ENCODE measurements at places on chromosomes 7 and 10. TPM values are rescaled to one million over a fixed set of nuclear protein-coding genes. Genes with fewer than 3 reads are reported as not detected.
A peak's percentile ranks its signal among the peaks of the same experiment; 100 is the strongest.

- DNase-seq, result peak; percentile 67
Observed at GRCh38 chr10:63331586-63331985, 134.2 kb downstream of the JMJD1C start.

GRCh38 chr7:73602721-73603651 lies 21.3 kb downstream of the MLXIPL start:
- DNase-seq, result no peak

GRCh38 chr7:112410092-112410491 lies 40.2 kb upstream of the IFRD1 start:
- DNase-seq, result peak; percentile 47

GRCh38 chr10:119503821-119504220 lies 38.7 kb downstream of the RGS10 start:
- no peak for DNase-seq

GRCh38 chr10:129678186-129678585 lies 211.1 kb downstream of the MGMT start:
- no peak for DNase-seq

- no peak for DNase-seq
Observed at GRCh38 chr7:95534796-95535195, 49.1 kb downstream of the ASB4 start.

DNA sequence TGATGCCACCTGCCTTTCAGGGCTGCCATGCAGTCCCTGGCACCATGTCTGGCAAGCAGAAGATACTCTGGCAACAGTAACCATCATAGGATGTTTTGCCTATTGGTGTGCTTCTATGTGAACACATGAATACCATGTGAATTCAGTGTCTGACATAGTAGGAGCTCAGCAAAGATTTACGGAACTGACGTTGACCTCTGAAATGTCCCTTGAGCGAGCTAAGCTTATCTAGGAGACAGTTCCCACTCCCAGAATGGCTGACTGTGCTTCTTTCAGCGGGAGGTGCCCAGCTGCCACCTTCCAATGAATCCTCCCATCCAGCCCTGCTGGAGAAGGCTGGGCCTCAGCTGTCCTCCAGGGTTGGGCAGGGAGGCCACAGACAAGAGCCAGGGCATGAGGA lies 71.2 kb upstream of the LRRC18 start:
- no peak for DNase-seq

DNA sequence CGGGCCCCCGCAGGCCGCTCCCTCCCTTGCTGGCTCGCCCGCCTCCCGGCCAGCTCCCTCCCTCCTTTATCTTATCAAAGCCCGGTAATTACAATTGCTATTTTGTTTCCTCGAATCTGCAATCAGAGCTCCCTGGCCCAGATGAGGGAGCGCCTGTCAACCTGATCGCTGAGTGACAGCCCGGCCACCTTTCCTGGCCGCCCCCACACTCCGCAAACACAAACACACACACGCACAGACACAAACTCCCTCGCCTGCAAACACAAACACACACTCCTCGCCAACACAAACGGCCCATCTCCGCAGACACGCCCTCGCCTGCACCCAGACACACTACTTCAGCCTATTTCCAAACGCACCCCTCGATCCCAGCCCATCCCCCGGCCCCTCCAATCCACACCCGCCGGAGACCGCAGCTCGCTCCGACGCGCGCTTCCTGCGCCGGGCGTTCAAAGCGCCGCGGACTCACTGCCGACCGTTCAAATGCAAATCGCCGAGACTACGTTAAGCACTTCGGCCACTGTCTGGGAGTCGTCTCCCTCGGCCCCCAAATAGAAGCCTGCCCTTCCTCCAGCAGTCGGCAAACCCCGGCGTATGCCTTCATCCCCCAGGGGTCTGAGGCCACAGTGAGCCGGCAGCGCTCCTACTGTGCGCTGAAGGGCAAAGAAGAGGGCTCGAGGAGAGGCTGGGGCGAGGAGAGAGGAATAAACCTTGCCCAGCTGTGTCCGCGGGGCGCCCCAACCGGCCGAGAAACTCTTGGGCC lies 3.0 kb upstream of the FGF8 start:
- DNase-seq, result peak; percentile 45

DNA sequence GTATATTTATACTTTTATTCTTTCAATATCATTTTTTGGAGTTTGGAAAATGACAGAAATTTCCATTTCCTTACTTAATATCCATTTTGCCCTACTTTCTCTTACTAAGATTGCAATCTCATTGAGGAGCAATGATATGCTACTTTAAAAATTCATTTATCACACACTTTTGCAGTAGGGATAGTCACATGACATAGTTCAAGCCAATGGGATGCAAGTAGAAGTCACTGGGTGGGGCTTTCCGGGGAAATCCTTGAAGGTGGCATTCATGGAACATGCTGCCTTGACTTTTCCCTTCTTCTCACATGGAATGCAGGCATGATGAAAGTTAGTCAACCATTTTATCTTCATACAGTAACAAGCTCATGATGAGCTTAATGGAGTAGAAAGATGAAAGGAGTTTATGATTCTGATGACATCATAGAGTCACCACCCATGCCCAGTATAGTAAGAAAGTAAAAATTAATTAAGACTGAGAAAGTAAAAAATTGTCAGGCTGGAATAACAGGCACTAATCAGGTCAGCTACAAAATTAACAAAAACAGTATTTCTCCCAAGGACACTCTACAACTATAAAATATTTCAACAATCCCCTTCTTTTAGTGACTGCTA lies 33.4 kb downstream of the IQUB start:
- no peak for DNase-seq

- no peak for DNase-seq
Observed at GRCh38 chr7:12859761-12860160, 172.3 kb downstream of the ARL4A start.

DNA sequence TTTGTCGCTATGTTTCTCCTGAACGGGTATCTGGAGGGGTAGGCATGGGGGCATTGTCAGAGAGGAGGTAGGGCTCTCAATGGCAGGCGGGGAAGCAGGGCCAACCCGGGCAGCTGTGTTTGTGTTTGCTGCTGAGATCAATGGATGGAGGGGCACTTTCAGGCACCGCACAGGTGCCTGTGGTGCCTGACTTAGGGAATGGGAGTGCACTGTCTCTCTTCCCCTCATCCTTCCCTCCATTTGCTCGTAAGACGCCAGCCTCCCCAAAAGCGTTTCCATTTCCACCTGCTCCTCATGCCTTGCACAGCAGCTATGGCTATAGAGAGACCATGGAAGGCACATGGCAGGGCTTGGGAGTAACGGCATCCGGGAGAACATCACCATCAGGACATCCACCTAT lies 615.9 kb upstream of the FOXK1 start:
- DNase-seq, result no peak

DNA sequence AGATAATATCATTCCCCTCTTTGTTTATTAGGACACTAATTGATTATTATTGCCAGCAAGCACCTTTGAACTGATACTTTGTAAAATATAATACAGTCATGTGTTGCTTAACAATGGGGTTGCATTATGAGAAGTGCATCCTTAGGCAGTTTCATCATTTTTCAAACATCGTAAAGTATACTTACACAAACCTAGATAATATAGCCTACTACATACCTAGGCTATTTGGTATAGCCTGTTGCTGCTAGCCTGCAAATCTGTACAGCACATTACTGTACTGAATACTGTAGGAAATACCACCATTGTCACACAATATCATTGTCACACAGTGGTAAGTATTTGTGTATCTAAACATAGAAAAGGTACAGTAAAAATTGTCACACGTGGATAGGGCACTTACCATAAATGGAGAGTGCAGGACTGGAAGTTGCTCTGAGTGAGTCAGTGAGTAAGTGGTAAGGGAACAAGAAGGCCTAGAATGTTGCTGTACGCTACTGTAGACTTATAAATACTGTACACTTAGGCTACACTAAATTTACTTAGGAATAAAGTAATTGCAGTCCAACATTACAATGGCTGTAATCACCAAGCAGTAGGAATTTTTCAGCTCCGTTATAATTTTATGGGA lies 70.7 kb downstream of the LCOR start:
- peak; percentile 33 for DNase-seq

- no peak for DNase-seq
Observed at GRCh38 chr7:6422926-6423632, 24.7 kb downstream of the DAGLB start.

DNA sequence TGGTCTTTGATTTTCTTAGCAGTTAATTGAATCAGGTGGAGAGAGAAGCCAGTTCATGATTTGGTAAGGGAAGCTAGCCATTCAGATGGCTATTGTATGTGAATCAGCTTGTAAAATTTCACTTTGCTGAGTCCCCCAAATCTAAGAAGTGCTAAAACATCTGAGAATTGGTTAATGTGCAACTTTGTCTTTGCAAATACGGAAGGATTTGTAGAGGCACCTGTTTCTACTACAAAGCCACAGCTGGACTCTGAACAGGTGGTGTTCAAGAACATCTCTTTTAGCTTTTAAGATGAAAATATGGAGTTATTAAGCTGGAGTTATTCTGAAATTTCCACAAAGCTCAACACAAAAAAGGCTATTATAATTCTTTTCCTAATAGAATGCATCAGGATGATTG lies 132.6 kb downstream of the VPS50 start:
- no peak for DNase-seq

- no peak for DNase-seq
Observed at GRCh38 chr7:17863095-17863808, 77.0 kb downstream of the SNX13 start.

DNA sequence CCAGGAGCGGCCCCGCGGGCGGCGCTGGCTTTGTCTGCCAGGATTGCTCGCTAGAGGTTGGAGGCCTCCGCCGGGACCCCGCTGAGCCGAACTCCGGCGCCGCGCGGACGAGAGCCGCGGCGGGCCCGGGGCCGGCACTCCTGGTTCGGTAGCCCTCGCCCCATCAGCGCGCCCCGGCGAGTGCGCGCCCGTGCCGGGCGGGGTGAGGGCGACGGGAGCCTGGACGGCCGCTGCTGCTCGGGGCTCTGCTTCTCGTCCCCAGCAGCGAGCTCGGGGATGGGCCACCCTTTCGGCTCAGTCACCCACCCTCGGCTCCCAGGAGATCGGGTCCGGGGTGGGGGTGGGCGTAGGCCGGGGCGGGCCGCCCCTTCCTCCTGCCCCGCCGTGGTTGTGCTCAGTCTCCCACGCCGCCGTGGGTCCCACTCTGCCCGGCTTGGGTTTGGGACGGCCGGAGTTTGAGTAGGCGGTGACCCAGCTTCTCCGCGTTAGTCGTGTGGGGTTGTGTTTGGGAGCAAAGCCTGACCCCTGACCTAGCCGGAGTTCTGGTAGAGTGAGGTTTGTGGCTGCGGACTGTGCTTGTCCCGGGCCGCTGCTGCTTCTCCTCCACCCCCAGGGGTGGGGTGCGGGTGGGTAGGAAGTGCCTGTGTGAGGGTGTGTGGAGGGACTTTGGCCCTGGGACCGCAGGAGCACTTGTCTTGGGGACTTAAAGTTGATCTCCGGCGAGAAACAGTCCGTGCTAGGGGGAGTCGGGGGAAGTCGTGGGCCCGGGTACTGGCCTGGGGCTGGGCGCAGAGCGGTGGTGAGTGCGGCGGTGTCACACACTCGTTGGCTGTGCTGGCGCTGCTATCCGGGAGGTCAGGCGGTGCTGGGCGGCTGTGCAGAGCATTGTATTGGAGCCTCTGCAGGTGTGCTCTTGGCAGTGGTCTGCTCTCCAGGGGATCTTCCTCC lies 677 bp downstream of the TSPAN14 start:
- DNase-seq, result no peak

- DNase-seq, result no peak
Observed at GRCh38 chr10:125054669-125055268, 105.6 kb downstream of the CTBP2 start.

DNA sequence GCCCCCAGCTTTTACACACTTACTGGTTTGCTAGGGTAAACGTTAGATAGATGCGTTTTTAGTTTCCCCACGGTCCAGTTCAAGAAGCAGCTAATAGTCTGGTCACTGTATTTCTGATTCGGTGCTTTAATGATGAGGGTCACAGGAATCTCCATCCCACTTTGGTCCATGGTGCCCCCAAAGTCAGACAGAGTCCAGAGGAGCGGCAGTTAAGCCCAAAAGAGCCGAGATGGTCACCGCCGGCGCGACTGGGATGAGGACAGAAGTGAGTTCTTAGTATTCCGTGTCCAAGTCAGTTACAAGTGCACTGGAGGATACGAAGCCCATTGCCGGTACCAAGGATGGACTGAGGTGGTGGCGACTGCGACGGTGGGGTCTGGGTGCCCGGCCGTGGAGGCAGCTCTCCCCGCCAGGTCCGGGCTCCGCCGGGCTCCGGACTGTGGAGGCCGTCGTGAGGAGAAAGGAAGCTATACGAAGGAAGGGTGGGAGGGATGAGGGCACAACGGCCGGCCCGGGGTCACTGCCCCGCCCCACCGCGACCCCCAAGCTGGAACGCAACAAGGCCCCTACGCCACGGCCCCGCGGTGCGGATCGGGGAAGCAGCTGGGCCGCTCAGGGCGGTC lies 663 bp downstream of the HERPUD2 start:
- DNase-seq, result peak; percentile 27

DNA sequence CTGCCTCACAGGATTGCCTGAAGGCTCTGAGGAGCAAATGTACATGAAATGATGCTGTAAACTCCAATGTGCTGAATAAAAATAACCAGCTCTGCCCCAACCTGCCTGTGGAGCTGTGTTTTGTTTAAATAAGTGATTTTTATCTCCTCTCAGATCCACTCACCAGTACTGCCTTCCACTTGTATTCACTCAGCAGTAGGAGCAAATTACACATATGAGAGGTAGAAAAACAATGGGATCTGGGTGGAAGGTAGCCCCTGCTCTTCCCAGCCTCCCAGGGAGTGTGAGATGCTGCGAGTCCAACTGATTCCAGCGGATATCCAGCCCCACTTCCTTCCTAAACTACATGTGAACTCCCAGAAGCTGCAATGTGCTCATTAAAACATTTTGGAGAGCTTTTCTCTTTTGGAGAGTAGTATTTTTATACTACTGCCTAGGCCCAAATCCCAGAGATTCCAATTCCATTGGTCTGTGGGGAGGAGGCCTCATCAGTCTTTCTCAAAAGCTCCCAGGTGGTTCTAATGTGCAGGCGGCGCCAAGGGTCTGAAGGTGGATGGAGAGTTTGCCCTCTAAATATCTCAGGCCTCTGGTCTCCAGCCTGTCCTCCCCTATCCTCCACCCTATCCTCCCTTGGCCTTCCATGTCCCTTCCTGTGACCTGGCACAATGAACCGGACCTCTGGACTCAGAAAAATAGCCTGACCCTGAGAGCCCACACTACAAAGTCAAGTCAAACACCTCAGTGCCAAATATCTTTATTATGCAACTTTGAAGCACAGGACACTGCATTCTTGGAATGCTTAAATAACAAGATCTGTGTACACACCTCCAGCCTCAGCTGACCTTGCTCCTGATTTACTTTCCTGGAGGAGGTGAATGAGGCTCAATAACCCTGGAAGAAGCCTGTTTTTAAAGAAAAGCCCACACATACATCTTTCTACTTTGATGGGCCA lies 46.2 kb downstream of the CPVL start:
- no peak for DNase-seq

SFRP5 gene
- not detected for total RNA-seq

ADCY1 gene
- 0.32 TPM for total RNA-seq

STEAP1B gene
- total RNA-seq, result 7.4 TPM

KEL gene
- not detected for total RNA-seq

CYP2E1 gene
- total RNA-seq, result 1.3 TPM

OR2A42 gene
- total RNA-seq, result under 0.01 TPM

PNLIPRP3 gene
- not detected for total RNA-seq

AKR1C8 gene
- total RNA-seq, result not detected

Data from fibroblast of villous mesenchyme (primary cell).